SW480 (cell line): ENCODE measurements at places on chromosomes 12 and 14.

DNA sequence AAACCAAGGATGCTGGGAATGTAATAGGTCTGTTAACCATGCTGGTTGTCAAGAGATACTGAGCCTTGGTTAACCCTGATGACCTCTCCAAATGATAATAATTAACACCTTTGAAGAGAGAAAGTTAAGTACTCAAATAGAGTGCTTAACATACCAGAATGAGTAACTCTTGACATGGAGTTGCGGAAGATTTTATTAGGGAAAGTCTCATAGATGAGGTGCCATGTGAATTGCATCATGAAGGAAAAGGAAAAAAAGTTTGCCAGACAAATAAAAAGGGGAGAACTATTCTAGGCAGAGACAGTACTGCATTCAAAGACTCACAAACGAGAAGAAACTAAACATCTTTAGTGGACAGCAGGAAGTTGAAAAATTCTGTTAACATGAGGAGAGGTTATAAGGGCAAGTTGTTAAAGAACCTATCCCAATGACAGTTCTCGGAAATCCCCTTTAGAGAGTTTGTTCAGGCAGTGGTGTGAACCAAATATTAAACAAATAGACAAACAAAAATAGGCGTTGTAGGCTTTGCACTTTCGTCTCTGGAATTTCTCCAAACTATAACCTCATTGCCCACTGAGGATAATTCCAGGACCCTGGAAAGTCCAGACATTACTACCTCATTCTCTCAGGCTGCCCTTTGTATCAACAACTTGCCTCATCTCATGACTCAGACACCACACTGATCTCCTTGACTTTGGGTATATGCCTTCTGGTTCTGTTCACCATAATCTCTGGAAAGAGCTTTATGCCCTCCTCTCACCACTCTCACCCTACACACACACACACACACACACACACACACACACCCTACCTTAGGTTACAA is 435.0 kb downstream of the GXYLT1 start:
- DNase-seq: no peak

DNA sequence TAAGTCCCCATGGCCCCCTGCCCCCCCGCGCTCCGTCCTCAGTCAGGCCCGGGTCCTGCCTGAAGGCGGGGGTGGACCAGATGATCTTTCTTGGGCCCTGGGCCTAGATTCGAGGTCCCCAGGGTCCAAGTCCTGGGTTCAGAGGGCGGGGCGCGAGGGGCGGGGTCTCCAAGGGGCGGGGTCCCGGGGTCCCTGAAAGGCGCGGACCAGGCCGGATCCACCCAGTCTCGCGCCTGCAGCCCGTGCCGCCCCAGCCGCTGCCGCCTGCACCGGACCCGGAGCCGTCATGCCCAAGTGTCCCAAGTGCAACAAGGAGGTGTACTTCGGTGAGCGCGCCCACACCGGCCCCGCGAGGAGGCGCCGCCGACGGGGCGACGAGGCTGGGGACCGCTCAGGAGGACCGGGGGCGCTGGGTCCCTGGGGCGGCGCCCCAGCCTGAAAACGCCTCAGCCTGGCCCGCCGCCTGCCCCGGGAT is 325 bp downstream of the CRIP1 start:
- DNase-seq: no peak

DNA sequence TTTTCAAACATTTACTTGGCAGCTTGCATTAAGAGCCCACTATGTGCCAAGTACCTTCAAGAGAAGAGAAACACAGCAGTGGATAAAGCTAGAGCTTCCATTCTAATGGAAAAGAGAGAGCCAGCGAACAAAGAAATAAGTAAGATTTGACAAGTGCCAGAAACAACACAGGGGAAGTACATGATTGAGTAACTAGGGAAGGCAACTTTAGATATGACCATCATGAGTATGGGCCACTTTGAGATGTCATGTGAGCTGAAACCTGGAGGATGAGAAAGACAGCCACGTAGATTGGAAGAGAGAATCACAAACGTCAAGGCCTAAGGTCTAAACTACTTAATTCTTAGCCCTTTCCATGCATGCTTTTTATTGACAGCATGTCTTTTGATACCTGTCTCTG is 121.4 kb downstream of the ITPR2 start:
- DNase-seq: no peak

DNA sequence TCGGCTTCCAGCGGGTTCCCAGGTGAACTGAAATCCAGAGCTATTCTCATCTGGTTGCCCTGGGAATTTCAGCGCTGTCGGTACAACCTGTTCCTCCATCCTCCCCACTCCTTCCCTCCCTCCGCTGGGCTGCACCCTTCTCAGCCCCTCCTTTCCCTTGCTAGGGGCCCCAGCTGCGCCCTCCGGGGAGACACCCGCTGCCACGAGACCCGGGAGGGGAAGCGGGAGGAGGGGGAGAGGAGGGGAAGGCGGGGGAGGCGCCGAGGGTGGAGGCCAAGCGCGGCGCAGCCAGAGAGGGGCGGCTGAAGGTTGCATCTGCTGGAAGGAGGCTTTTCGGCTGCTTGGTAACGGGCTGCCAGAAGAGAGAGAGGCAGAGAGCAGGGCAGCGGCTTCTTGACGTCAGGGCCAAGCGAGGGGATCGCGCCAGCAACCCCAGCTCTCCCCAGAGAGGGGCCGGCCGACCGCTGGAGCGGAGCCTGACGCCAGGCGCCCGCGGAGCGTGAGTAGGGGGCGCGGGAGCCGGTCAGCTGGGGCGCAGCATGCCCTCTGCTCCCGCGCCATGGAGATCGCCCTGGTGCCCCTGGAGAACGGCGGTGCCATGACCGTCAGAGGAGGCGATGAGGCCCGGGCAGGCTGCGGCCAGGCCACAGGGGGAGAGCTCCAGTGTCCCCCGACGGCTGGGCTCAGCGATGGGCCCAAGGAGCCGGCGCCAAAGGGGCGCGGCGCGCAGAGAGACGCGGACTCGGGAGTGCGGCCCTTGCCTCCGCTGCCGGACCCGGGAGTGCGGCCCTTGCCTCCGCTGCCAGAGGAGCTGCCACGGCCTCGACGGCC is at the start of gene KCNA5:
Gene KCNA5, plus strand, starts transcription at position 291 of the 831 bp plus-strand sequence. Its CDS starts 269 bp downstream, at position 560.
- no peak for DNase-seq

DNA sequence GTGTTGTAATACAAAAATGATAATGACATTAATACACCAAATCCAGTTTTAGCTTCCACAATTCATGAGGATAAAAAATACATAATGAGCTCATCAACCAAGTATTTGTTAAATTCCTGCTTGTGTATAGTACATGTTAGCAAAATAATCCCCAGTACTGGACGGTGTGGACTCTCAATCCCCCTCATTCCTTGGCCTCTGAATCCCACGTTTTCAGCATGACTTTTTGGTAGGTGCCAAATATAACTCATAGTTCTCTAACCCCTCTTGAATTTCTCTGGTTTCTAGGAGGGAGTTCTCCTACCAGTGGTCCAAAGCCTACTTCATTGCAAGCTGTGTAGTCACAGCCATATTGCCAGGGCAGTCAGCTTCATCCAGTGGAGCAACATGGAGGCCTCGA is 41.4 kb upstream of the EPS8 start:
- DNase-seq: no peak

DNA sequence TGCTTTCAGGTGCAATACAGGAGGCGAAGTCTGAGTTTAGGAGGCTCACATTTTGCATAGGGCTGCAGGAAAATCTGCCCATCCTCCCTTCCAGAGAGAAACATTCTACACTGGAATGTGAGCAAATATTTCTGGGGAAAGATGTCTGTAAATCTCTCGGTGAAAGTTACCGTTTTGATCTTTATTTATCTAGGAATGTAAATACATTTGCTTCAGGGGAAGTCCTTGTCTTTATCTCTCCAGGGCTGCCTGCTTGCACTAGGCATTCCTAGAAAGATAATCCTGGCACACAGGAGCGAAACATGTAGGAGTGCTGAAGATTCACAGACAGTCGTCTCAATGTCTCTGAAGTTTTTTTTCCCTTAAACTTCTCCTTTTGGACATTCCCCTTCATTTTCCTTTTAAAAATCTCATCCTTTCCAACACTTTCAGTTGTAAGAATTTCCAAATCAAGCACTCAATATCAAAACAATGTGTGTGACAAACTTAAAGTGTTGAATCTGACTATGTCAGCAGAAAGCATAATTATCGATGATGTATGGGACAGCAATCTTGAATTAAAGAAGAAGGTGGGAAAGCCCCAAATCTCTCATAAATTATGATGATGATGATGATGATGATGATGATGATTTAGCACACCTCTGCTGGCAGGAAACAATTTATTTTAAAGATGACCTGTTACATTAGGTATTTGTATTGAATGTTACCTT is 113.4 kb upstream of the RESF1 start:
- DNase-seq: no peak

- DNase-seq: no peak
Measured at GRCh38 chr14:91413547-91414474, 3.8 kb downstream of the CCDC88C start.

DNA sequence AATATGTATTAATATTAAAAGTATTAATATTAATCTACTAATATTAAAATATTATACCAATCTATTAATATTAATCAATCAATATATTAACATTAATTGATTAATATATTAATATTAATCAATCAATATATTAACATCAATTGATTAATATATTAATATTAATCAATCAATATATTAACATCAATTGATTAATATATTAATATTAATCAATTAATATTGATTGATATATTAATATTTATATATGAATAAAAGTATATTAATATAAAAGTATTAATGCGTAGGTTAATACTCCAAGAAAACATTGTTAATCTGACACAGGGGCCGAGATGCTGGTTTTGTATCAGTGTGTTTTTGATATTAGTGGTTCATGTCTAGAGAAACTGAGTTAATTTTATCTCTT is 1430.1 kb upstream of the SEL1L start:
- DNase-seq: no peak

DNA sequence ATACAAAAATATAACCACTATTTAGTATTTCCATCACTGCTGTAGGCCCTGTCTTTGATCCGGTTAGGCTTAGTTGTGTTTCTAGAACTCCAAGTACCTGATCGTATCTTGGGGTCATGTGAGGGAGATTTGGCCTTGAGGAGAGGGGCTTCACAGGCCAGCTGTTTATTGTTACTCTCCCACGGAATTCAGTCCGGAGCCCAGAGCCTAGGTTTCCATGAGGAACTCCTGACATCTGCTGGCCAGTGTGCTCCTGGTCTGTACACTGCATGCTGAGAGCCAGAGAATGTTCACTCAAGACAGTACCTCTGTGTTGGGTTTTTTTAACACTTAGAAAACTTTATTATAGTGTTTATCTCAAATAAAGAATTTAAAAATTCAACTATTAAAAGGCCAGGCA is 341.0 kb upstream of the TMEM132C start:
- peak; percentile 17 for DNase-seq

- no peak for DNase-seq
Measured at GRCh38 chr14:69327507-69327906, 67.5 kb downstream of the GALNT16 start.

DNA sequence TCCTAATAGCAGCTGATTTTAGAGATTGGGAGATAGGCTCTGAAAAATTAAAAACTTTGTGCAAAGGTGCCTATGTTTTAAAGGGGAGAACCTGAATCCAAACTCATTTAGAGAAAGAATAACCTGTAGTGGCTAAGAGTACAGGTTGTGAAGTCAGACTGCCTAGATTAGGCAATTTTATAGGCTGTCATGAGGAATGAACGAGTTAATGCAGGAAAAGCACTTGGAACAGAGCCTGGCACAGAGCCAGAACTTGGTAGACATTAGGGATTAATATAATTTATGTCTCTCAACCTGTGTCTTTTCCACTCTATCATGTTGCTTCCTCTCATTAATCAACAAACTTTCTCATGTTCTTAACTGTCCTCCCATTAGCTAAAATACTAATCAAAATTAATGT is 98.1 kb downstream of the WIF1 start:
- no peak for DNase-seq

DNA sequence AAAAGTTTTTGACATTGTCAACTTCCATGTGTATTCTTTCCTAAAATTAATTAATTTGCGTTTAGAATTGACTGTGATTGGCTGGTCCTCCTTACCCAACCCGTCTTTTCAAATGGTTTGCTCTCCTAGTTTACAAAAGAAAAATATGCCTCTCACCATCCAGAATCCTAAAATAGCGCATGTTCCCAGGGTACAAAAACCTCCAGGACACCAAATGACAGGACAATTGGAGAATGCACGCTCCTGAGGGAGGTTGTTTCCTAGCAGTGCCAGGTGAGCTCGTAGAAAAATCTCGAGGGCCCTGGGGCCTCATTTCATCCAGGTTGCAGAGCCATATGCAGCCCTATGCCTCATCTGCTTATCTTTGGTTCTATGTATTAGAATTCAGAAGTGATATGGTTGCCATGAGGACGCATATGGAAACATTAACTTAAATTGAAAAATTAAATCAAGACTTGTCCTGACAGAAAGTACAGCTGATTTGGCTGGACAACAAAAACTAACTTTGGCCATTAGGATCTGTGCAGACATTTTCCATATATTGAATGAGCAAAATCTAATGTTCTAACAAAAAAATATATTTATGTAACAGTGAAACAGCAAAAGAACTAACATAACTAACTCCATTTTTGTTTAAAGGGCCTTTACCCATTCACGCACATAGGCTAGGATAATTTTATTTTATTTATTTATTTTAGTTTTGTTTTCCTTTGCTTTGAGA is 28.2 kb upstream of the EGLN3 start:
- no peak for DNase-seq

DNA sequence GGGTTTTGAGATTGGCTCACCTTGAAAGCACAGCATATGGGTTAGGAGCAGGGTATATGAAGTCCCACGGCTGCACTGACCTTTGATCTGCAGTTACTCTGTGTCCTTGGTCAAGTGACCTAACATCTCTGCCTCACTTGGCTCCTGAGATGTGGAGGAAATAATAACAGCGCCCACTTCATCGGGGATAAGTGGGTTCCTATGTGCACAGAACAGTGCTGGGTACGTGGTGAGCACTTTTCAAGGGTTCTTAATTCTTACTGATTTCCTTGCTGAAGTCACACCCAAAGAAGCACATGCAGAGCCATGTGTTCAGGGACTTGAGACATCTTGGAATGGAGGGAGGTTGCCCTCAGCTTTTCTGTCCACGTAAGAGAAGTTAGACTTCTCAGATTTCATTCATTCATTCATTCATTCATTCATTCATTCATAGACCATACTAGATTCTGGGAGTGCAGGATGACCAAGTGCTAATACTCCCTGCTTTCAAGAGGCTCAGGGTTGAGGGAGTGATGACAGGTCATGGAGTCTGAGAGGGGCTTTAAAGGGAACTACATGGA is 39.4 kb downstream of the ADGRD1 start:
- DNase-seq: no peak

DNA sequence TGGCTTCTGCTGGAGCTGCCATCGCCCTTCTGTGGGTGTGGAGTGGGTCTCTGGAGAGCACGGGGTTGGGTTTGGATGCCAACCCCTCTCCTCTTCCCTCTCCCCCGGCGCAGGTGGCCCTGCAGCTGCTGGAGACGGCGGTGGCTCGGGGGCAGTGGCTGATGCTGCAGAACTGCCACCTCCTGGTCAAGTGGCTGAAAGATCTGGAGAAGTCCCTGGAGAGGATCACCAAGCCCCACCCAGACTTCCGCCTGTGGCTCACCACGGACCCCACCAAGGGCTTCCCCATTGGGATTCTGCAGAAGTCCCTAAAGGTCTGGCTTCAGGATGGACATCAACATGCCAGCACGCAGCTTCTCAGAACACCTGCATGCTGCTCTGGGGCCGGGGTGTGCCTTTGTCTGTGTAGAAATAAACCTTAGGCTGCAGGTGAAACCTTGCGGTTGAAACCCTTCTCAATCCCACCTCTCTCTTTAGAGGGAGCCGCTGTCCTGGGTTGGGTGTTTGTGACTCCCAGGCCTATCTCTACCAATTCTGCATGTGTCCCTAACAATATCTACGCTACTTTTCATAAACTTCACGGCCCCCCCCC is 44.3 kb downstream of the CCDC92 start:
- no peak for DNase-seq

GRCh38 chr12:42716491-42716891 is 126.9 kb upstream of the PRICKLE1 start:
- DNase-seq: no peak
